ENCODE measurements at places on chromosomes 3 and 15.

- no peak for DNase-seq
Observed at GRCh38 chr15:85646538-85647091, 148.1 kb downstream of the KLHL25 start.

DNA sequence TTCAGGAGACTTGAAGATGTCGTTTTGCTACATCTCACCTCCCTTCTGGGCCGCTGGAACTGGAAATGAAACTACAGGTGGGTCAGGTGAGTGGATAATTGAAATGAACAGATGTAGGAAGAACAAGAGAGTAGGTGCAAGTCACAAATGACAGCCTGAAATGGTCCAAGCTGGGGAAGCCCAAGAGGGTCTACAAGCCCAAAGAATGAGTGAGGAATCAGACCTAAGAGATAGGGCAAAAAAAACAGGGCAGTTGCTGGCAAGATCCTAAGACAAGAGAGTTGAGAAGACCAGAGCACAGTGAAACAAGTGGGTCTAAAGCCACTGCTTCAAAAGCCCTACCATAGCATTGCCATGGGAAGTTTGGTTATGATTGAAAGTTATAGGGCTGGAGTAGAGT lies 67.4 kb upstream of the SNRK start:
- no peak for DNase-seq

DNA sequence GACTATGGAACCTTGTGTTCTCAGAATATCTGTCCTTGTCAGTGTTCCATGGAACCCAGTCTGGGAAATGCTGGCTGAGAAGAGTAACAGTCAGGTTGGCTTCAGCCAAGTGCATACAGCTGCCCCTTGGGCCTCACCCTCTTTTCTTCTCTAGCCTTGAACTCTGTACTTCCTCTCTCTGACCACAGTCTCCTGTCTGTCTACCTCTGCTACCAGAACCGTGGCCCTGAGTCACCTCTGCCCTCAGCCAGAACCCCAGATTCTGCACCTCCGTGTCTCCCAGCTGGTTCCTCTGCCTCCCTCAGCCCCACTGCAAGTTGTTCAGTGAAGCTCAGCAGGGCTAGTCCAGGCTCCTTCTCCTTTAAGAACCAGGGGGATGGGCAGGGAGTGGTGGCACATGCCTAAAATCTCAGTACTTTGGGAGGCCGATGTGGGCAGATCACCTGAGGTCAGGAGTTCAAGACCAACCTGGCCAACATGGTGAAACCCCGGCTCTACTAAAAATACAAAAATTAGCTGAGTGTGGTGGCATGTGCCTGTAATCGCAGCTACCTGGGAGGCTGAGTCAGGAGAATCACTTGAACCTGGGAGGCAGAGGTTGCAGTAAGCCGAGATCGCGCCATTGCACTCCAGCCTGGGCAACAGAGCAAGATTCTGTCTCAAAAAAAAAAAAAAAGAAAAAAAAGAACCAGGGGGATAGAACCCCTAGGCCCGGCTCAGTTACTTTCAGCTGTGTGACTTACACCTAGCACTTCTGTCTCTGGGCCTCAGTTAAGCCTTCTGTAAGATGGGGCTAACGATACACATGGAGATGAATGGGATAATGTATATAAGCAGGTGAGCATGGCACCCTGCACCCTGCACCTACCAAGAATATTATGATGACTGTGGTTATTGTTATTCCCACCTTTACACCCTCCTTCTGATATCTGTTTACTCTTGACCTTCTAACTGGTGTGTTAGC lies 24.3 kb upstream of the TATDN2 start:
- DNase-seq = no peak

- no peak for DNase-seq
Observed at GRCh38 chr3:186983659-186984058, 53.3 kb downstream of the ST6GAL1 start.

DNA sequence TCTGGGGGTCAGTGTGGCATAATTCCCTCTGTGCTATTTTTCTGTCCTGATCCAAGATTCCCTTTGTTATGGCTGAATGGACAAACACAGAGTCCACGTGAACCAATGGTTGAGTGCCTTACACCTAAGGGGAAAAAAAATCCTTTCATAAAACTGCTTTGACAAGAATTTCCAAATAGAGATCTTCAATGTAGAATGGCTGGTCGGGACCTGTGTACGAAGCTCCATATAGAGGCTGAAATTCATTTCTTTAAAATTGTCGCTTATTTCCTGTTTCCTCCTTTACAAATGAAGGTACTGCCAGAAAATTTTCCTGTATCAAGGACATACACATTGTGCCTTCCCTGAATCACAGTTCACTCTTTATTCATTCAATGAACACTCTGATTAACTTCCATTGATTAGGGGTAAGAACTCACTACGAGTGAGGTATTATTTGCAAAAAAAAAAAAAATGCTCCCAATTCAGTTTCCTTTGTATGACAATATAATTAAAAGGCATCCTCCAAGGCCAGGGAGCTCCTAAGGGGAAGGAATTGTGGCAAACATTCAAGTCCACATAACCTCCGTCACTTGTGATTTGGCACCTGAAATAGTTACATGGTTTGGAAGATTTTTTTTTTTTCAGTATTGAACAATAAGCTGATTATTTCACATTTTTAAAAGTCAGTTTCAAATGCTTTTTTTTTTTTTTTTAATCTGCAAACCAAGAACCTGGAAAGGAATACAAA lies 293.8 kb downstream of the MEX3B start:
- no peak for DNase-seq

GRCh38 chr15:70033529-70034140 lies 64.1 kb downstream of the TLE3 start:
- DNase-seq = peak; percentile 24

DNA sequence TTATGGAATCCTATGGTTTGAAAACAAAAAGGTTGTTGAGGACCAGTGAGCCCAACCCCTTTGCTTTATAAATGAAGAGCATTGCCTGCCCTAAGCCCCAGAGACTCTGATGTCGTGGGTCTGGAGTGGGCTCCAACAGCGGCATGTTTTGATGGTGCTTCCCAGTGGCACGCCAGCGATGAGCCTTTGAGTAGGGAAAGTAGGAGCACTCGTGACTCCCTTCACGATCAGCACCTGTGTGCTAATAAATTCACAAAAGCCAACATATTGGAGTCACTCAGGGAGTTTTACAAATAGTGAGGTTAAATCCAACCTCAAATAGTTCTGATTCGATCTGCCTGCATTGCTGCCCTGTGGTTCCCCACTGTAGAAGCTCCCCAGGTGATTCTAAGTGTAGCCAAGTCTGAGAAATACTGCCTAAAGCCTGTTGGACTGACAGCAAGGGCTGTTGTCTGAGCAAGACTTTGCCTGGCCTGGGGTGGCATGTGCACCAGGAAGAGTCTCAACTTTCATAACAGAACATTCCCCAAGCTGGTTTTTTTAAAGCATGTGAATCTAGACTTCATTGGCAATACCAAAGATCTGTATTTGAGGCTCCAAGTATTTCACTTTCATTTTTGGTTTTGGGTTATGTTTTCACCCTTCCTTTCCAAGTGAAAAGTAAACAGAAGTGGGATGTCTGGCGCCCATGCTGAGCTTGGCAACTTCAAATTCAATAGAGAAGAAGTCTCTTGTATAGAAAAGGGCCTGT lies 9.9 kb downstream of the CCR5 start:
- no peak for DNase-seq

Data from globus pallidus (tissue), 1 donor.